ENCODE measurements at places on chromosomes 12 and 14.

DNA sequence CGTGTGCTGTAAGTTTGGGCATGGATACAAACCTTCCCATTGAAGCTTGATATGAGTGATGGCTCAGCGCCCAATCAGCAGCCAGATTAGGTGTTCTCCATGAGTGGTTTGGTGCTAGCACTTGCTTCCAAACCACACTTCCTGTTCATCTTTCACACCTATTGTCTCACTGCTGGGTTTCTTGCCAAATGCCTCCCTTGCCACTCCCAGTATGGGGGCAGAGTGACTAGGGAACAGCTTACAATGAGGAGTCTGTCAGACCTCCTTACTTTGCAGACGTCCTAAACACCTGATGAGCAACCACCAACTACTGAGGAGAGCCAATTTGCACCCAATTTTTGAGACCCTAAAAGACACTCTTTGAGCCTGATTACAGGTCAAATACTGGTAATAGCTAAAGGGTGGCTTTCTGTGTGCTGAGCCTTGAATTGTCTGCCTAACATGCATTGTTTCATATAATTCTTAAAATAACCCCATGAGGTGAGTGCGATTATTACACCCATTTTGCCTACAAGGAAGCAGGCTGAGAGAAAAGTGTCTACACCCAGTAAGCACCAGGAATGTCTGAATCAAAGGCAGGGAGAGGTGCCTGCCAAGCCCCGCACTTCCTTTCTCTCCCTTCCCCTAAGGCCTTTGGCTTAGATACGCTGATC lies 48.4 kb upstream of the FOS start:
- peak; percentile 46 for DNase-seq

DNA sequence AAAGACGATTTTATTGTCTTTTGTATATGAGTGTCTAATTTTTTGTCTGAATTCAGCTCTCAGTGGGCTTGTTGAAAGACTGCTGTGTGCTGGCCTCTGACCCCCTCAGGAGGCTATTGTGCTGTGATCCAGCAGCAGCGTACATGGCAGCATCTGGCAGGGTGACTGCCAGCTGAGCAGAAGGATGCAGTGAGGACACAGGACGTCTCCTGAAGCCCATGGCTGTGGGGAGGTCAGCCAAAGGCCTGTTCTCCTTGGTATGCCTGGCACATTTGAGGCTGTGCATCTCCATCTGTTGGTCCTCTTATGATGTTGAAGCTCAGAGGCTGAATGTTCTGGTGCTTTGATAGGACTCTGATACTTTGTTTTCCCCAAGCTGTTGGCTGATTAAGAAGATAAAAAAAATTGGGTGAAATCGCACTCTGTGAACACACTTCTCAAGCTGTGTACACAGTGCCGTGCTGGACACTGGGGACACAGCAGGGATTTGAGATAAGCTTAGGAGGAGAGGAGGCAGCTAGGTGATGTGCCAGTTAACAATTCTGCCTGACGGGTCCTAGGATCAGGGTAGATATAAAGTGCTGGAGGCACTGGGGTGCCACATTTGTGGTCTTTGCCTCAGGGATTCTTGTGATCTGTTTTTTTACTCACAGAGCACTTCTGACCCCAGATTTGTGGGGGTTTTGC lies 37.5 kb downstream of the EID3 start:
- no peak for DNase-seq

GRCh38 chr14:95408731-95409476 lies 89.2 kb upstream of the CLMN start:
- DNase-seq = no peak

GRCh38 chr14:90820958-90821357 lies 4.7 kb upstream of the TTC7B start:
- peak; percentile 56 for DNase-seq

GRCh38 chr14:100761481-100761880 lies 34.8 kb downstream of the DLK1 start:
- no peak for DNase-seq

- DNase-seq = no peak
Measured at GRCh38 chr12:103336940-103337339, 158.8 kb downstream of the C12orf42 start.

GRCh38 chr14:94018308-94018707 lies 7.8 kb upstream of the OTUB2 start:
- no peak for DNase-seq

- DNase-seq = no peak
Measured at GRCh38 chr14:103517721-103518421, 4.8 kb downstream of the CKB start.

DNA sequence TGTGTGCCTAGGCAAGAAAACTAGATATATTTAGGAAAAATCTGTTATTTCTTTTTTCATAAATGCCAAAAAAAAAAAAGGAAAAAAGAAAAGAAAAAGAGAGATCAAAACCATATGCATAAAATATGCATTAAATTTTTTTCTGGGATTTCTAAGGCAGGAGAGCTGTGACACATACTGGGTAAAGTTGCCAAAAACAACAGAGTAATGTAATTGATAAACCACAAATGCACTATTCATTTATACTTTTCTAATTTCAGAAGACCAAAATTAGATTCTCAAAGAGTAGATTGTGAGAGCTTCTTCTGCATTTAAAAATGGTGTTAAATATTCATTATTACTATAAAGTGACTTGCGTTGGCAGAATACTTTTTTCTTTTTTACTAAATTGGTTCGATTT lies 673.8 kb upstream of the MGAT4C start:
- no peak for DNase-seq

GRCh38 chr14:23864259-23864658 lies 89.3 kb upstream of the DHRS4 start:
- DNase-seq = no peak

DNA sequence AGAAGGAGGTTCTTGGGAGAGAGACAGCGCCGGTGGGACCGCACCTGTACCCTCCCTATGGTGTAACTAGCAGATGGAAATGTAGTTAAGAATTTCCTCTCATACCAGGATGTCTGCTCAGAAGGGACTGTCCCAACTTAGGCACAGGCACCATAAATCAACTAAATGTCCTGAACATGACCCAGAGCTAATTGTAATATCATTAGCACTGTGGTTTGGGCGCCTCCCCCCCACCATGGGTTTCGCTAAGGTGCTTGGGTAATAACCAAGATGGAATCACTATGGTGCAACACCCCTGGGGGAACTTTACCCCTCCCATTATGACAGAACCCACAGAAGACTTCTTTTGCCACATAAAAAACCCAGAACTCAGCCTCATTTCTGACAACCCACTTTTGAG lies 15.9 kb downstream of the ZNF641 start:
- no peak for DNase-seq

DNA sequence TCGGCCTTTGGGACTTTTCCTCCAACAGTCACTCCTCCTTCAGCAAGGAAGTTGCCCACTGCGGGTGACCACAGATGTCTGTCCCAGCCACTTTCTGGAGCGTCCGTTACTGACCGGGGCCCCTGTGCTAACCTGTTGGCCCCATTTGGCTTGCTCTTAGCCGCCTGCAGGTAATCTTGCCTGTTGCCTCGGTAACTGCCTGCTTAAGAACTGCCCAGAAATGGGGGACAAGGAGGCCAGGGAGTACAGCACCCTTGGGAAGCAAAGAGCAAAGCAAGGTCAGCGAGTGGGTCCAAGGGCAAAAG lies 338.8 kb upstream of the SFSWAP start:
- no peak for DNase-seq

GRCh38 chr12:11773889-11774677 lies 124.6 kb downstream of the ETV6 start:
- DNase-seq = no peak

DNA sequence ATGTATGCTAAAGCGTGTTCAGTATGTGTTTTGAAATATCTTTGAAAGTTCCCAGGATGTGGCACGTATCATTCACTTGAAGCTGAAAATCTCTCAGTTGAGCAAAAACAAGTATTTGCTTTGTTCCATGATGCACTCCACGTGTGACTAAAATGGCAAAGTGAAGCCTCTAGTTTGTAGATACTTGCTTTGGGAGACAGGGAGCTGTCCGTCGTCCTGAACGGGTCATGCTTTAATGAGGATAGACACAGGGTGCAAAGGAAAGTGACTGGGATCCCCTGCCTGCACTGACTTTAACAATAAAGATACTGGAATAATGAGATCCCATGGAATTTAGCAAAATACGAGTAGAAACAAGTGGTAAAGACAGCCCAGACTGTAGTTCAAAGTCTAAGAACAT lies 991.4 kb downstream of the NRXN3 start:
- no peak for DNase-seq

DNA sequence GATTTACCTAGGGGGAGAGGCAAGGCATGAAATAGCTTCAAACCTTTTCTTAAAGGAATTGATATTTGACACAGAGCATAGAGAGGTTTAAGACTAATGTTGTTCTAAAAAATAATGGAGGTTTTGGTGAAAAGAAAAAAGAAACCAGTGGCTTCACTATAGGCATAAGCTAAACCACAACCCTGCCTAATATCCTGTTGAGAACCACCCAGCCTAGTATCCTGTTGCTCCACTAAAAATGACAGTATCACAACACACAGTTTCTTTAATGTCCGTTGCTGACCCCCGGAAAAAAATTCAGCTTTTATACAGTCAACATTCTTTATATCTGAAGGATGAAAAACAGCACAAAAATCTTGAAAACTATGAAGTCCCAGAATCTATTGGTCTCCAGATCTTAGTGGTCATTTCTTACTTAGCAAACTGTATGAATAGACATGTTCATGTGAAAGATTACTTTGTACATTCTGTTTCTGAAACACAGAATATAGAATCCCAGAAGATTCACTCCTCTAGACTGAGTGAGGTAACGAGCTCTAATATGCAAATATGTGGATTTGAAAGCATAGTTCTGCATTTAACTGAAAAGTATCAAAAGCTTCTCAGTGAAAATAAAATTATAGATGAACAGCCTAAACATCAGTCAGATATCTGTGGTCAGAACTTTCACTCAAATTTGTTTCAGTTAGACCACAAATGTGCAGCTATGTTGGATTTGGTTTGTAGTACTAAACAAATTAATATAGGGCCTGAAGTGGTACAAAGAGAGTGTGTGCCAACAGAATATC lies 40.5 kb downstream of the GALC start:
- DNase-seq = no peak

- DNase-seq = no peak
Measured at GRCh38 chr12:83343767-83344166, 657.1 kb downstream of the TMTC2 start.

GRCh38 chr14:52315355-52315718 lies 1.2 kb downstream of the PTGER2 start:
- DNase-seq = no peak

DNA sequence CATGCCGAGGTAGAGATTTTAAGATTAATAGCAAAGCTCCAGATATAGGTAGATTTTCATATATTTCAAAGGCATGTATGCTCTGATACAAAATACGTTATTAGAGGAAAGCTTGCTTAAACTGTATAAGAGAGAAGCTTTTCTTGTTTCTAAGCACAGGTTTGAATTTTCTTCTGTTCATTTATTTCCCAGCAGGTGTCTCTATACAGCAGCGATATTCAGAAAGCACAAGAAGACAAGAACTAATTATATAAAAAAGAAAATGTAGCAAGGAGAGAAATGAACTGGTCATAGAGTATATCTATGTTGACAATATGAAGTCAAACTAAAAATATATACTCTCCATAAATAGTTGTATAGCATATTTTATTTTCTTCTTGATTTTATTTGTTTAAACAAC lies 307.4 kb upstream of the NOVA1 start:
- no peak for DNase-seq

DNA sequence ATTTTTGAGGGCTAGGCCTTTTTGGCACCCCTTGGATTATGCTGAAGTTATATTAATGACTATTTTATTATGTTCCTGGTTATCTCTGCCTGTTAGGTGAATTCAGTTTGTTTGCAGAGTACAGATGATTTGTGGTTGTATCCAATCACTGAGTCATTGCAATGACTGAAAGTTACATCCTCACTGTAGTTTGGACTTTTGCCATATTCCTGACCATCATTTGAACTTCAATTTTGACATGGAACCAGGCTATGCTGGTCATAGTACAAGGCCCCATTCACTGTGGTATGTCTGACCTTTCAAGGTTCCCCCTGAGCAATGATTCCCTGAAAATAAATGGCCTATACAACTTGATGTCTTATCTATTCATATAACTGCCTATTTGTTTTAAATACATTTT lies 621.0 kb downstream of the CCER1 start:
- no peak for DNase-seq

- peak; percentile 3 for DNase-seq
Measured at GRCh38 chr14:53180272-53181221, 27.4 kb upstream of the DDHD1 start.

DNA sequence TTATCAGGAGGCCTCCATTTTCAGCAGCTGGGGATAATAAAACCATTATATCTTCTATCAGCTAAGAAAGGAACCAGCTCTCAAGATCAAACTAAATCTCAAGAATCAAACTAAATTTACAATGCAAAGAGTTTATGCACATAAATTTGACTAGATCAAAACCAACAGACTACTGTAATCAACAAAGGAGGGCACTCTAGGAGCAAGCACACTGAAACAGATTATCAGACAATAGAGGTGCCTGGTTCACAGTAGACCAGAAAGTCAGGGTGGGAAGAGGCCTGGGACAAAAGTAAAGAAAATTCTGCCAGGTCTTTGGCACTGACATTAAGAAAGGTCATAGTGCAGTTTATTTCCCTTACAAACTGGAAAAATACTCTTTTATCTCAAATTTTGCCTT lies 61.0 kb downstream of the HECTD4 start:
- DNase-seq = no peak

Measured in T-helper 22 cell (primary cell).